ENCODE measurements at places on chromosomes 11 and 22. TPM values are rescaled to one million over a fixed set of nuclear protein-coding genes. Genes with fewer than 3 reads are reported as not detected.

- no peak for DNase-seq
These were observed 40.5 kb downstream of the GGTLC2 start for GRCh38 chr22:22684580-22685561.

The OR5B21 gene
- total RNA-seq, result not detected

The TRPM5 gene
- total RNA-seq, result not detected

DNA sequence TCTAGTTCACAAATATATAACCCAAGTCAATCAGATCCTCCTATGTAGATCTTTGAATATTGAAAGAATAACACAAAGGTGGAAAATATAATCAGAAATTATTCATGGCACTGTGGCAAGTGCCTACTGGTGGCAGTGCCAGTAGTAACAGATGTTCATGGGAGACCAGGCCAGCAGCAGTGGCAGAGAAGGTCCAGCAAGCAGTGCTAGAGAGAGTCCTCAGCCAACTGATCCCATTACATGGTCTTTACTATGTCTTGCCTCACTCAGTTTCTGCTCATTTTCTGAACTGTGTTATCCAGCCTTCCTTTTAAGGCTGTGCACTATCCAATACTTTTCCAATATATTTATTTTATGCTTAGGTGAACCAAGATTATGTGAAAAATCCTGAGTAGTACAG, 124.9 kb downstream of the MRTFA start:
- peak; percentile 51 for DNase-seq

- no peak for DNase-seq
These were observed 63.4 kb downstream of the FLI1 start for GRCh38 chr11:128757235-128757711.

DNA sequence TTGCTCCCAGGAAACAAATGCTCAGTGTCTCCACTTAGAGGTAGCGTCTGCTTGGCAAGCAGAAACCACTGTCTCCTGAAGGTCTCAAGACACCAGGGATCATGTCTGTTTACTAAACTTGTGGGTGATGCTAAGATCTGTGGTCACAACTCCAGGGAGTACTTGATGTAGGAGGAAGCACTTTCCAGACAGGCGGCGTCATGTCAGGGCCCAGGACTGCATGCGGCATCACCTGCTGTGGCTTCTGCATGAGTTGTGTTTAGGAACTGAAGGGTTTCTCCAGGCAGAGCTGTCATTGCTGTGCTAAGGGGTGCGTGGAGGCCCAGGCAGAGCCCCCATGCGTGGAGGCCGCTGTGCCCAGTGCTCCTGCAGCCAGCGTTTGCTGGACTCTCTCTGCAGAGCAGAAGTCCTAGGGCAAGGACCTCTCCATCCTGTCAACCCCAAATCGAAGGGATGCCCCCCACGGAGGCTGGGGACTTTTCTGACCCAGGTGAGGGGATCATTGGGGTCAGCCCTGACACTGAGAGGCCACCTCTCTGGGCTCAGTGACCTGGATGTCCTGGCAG, 8.1 kb upstream of the PANX2 start:
- DNase-seq, result no peak

- no peak for DNase-seq
These were observed 945.3 kb downstream of the NTM start for GRCh38 chr11:132315696-132316095.

GRCh38 chr11:117456027-117456720, 128.5 kb downstream of the CEP164 start:
- DNase-seq, result no peak

- DNase-seq, result no peak
These were observed 107.8 kb downstream of the GGTLC2 start for GRCh38 chr22:22752199-22752555.

- no peak for DNase-seq
These were observed 5.4 kb downstream of the NAV2 start for GRCh38 chr11:19718051-19718450.

Measured in Right ventricle myocardium inferior (tissue), 1 donor.